Bronchial epithelial cell (primary cell): ENCODE measurements at places on chromosomes 1 and 21.

DNA sequence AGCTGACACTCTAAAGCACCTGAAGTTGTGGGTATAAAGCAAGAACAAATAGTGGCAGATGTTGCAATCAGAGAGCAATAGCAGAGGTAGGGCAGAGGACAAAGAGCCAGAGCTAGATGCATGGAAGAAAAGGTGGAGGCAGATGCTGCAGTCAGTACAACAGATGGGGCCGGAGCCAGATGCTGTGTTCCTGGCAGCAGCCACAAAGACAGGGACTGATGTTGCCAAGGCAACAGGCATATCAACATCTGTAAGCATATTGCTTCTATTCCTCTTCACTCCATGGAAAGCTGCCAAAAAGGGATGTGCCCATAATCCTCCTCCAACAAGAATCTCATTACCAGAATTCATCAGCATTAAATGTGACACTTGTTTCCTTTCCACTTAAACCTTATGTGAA is 108.0 kb downstream of the TNNI3K start:
- DNase-seq: no peak

- DNase-seq: peak; percentile 86
Measured at GRCh38 chr21:38303300-38303699, 46.5 kb downstream of the KCNJ15 start.

DNA sequence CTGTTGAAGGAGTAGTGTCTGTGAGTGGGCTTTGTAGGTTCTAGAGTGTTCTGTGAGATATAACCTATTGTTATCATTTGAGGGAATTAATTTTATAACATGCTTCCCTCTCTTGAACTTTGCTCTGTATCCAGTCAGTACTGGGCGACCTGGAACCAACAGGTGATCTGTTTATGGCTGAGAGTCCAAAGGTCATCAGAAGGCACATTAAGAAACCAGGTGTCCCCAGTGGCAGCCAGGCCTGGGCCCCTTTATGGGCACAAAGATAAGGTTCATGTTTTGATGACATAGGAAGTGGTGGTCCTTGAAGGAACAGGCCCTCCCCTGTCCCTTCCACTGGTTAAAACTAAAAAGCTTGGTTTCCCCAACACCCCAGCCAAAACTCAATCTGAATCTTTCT is 61.1 kb downstream of the FHAD1 start:
- DNase-seq: no peak

DNA sequence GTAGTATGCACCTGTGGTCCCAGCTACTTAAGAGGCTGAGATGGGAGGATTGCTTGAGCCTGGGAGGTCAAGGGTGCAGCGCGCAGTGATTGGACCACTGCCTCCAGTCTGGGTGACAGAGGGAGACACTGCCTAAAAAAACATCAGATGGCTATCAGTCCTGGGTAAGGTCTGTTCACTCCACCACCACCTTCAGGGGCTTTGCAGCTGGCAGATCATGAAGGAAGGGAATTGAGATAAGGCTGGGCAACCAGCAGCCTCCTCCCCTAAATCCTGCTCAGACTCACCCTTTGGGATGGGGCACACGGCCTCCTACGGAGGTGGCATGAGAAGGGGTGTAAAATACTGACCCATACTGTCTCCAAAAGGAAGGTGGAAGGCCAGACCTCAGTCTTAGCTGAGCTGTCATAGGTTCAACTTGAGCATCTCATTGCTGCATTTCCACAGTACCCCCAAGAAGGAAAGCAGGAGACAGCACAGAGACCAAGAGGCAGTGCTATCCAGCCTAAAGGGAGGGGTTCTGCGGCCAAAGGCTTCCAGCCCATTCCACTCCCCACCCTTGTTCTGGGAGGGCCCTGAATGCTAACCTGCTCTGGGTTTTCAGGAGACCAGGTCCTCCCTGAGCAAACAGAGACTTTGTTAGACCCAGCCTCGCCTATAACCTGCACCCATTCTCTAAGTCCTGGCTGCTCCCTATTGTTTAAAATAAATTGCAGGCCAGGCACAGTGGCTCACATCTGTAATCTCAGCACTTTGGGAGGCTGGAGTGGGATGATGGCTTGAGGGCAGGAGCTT is 13.7 kb downstream of the SLC45A3 start:
- no peak for DNase-seq

DNA sequence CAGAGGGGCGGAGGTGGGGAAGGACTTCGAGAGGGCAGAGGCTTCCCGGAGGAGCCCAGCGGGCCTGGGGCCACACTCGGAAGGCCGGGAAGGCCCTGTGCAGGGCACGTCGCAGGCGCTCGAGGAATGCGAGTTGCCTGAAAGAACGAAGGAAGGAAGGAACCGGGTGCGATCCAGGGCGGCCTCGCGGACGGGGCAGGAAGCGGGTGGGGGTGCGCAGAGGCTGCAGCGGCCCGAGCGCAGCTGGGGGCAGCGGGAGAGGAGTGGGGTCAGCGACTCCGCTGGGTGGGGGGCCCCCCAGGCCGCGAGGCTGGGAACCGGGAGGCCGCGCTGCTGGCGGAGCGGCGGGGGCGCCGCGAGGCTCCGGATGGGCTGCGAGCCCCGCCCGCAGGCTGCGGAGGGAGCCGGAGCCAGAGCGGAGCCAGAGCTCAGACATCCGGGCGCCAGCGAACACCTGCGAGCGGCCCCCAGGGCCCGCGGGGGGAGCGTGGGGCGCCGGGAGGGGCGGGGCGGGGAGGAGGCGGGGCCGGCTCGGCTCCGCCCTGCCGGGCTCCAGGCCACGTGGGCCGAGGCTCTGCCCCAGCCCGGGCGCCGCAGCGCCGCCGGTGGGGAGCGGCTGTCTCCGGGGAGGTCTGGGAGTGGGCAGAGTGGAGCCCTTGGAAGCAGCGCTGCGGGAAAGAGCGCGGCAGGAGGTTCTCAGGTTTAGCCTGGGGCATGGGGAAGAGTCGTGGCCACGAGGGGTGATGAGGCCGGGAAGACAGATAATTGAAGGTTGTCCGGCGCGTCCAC is 4.6 kb downstream of the ID3 start:
- DNase-seq: peak; percentile 62

GRCh38 chr1:28417441-28417922 is 47.9 kb downstream of the PHACTR4 start:
- DNase-seq: peak; percentile 98

DNA sequence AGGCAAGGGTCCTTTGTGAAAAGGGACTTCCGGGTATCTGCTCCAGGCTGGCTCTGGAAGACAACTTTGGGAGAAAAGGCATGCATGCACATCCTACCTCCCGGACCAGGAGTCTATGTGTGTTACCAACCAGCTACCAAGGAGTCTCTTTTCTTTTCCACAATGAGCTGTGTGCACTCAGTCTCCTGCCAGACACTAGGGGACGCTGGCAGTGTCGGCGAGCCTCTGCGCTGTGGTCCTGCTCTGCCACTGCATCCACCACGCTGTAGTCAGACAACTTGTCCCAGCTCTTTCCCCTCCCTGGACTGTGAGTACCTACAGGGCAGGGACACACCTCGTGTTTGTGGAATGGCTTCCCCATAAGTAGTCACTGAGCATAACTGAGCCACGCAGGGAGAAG is 5.1 kb upstream of the SSR2 start:
- DNase-seq: peak; percentile 30

DNA sequence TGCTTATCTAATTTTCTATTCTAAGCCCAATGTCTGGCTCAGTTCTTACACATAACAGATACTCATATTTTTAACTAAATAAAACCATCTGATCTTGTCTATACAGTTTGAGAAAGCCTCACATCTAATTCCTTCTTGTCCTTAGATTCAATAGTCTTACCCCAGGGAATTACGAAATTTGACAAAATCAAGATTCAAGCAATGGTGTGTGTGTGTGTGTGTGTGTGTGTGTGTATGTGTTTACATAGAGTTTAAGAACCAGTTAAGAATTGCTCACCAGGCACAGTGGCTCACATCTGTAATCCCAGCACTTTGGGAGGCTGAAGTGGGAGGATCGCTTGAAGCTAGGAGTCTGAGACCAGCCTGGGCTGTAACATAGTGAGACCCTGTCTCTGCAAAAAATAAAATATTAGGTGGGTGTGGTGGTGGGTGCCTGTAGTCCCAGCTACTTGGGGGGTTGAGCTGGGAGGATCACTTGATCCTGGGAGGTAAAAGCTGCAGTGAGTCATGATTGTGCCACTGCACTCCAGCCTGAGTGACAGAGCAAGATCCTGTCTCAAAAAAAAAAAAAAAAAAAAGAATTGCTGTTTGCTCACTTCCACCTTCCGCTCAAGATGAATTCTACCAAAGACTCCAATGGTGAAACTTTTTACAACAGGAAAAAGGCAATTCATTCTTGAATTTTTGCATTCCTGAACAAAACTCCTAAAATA is 6.2 kb downstream of the WDR64 start:
- peak; percentile 49 for DNase-seq

DNA sequence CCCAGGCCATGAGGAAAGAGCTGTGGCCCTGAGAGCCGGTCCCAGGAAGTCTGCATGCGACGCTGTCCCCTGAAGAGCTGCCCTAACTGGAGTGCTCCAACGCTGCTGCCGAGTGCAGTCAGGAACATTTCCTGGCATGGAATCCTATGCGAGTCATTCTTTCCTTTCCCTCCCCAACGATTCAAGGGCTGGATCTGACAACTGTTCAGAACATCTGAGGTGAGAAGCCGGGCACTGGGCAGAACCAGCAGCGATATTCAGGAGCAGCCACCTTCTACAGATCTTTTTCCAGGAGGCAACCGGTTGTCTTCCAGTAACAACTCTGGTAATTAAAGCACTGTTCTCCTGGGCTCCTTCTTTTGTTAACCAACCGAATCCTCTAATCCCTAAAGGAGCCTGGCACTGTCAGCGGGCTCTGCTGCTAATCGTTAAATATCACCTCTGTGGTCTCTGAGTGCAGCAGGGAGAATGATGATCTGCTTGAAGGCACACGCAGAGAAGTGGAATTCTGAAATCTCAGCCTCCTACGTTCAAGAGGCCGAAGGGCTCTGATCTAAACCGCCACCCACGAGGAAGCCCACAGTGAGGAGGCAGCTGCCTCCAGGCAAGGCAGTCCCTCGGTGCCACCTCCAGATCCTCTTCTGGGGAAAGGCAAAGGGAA is 55.8 kb downstream of the SLC45A1 start:
- DNase-seq: peak; percentile 56

GRCh38 chr1:48563021-48563420 is 91.0 kb upstream of the SPATA6 start:
- DNase-seq: no peak

DNA sequence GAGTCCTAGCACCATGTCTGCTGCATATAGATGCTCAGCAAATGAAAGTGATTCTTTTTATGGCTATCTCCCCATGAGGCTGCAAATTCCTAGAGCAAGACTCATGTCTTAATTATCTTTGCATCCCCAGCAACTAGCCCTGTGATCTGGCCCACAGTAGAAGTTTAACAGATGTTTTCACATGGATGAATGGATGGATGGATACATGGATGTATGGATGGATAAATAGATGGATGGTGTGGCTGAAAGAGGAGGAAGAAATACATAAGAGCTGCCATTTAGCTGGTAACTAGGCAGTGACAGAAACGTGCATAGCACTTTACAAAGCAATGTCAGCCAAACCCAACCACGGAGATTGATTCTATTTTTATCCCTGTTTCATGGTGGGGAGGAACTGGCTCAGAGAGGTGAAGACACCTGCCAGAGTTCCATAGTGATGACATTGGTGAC is 32.7 kb upstream of the ZBTB40 start:
- no peak for DNase-seq

DNA sequence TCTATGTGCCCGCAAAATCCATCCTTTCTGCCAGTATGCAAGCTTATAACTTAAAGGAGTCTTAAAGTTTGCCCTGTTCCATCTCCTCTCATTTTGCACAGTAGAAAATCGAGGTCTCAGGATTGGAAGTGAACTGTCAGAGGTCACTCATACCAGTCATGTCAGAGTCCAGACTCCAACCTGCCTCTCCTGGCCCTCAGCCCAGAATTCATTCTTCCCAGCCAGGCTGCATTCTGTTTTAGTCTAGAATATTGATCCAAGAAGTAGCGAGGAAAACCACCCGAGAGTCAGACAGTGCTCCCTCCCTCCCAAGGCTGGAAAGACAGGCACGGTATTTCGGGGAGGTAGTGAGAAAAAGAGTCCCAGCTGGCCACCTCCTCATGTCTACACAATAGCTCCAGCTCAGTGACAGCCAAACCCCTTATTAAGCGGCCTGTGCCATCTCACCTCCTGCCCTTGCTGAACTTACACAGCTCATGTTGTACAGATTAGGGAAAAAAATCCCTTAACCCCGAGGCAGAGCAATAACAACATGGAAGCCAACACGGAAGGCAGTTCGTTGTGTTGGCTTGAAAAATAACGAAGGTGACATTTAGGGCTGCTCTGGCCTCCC is 89.4 kb downstream of the OMA1 start:
- DNase-seq: no peak
